ENCODE measurements at places on chromosomes 2 and 18. TPM values are rescaled to one million over a fixed set of nuclear protein-coding genes. Genes with fewer than 3 reads are reported as not detected.

The AQP12A gene
- total RNA-seq: not detected

The VWA3B gene
- total RNA-seq: not detected

The FSHR gene
- not detected for total RNA-seq

The STARD6 gene
- total RNA-seq: 0.33 TPM

The NGEF gene
- total RNA-seq: not detected

The CAPN13 gene
- not detected for total RNA-seq

DNA sequence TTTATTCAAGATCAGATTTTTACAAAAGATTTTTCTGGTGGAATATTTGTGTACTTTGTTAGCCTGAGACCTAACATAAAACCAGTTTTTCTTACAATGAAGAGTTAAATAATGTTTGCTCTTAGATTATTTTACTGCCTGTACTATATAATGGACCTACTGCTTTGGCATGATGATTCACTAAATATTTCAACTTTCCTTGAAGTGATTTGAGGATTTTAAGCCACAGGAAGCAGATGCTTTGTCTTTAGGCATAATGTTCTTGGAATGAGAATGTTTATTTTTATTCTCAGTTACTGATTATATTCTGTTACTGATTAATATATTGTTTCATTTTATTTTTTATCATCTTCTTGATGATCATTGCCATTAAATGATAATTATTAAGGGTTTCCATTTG lies 175.3 kb upstream of the LRP1B start:
- H3K27me3 ChIP-seq: no peaks in the 10 kb centered on the region
- no peak overlapping the region for H3K27ac ChIP-seq
- no peak overlapping the region for H3K4me3 ChIP-seq
- H3K4me1 ChIP-seq: no peaks in the 10 kb centered on the region
- DNase-seq: no peak

DNA sequence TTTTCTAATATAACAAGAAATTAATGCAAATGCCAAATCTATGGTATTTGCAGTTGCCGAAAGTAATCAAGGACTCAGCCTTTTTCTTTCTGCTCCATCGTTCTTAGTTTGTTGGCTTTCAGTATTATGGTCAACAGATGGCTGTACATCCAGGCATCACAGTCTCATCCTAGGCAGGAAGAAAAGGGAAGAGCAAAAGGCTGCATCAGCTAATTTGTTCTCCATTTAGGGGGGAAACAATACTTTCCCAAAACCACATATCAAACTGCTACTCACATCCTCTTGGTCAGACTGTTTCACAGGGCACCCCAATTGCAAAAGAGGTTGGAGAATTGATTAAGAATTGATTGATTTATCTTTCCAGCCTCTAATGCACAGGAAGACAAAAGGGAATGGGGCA lies 89.3 kb downstream of the MDH1 start:
- no peak overlapping the region for H3K27ac ChIP-seq
- no peaks in the 10 kb centered on the region for H3K27me3 ChIP-seq
- no peak for DNase-seq
- no peak overlapping the region for H3K4me3 ChIP-seq

DNA sequence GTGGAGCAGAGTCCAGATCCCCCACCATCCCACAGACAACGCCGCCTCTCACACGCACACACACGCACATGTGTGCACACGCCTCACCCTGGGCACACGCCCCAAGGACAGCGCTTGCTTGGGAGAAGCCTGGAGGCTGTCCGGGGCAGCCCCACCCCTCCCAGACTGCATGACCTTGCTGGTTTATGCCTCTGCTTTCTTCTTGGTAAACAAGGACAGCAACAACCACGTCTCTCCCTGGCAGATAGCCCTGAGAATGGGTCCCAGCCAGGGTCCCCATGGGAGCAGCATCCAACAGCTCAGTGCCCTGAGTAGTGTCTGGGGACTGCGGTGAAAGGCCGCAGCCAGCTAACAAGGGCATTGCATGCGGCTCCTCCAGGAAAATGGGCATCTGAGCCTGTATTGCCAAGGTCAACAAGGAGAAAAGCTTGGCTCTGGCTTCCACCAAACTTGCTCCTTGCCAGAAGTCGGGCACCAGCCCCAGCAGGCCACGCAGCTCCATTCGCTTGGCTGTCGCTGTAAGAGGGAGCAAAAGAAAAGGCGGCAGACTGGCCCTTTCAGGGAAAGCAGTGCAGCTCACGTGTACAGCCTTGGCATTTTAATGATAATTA lies 234.6 kb downstream of the EIPR1 start:
- no peaks in the 10 kb centered on the region for H3K27me3 ChIP-seq
- no peaks in the 10 kb centered on the region for H3K4me1 ChIP-seq
- no peak overlapping the region for H3K27ac ChIP-seq
- H3K4me3 ChIP-seq: no peak overlapping the region
- H3K36me3 ChIP-seq: no peaks in the 10 kb centered on the region

DNA sequence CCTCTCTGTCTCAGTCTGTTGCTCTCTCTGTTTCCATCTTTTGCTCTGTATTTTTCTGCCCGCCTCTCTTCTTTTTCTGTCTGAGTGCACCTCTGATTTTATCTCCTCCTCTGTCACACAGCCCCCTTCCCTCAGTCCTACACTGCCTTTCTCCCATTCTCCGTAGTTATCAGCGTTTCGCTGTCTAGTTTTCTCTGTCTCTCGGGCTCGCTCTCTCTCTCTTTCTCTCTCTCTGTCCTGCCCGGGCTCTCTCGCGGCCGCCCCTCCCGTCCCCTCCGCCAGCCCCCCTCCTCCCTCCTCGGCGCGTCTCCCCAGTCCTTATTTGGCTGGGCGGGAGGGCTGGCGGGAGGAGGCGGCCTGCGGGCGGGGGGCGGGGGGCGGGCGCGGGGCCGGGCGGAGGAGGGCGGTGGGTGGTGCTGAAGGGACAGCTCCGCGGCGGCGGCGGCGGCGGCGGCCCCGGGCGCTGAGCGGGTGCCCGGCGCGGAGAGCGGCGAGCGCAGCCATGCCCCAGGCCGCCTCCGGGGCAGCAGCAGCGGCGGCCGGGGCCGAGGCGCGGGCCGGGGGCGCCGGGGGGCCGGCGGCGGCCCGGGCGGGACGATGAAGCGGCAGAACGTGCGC lies at the start of gene KCNK3:
TSS of gene KCNK3 (plus strand) at position 444 of the 618 bp plus-strand sequence. CDS start at position 598, 154 bp downstream.
- no peaks in the 10 kb centered on the region for H3K4me1 ChIP-seq
- no peak within 1 kb of the TSS for H3K27ac ChIP-seq
- no peak for DNase-seq
- H3K27me3 ChIP-seq: peaks cover 3% of the 10 kb centered on the region

GRCh38 chr2:178863856-178864620 lies 56.8 kb upstream of the TTN start:
- no peak overlapping the region for H3K27ac ChIP-seq
- H3K4me3 ChIP-seq: no peak overlapping the region
- no peaks in the 10 kb centered on the region for H3K36me3 ChIP-seq
- no peaks in the 10 kb centered on the region for H3K4me1 ChIP-seq
- no peak for DNase-seq

GRCh38 chr2:84674586-84674985 lies 158.3 kb downstream of the DNAH6 start:
- no peaks in the 10 kb centered on the region for H3K36me3 ChIP-seq
- H3K27me3 ChIP-seq: no peaks in the 10 kb centered on the region
- H3K4me3 ChIP-seq: no peak overlapping the region
- no peaks in the 10 kb centered on the region for H3K4me1 ChIP-seq
- DNase-seq: no peak

DNA sequence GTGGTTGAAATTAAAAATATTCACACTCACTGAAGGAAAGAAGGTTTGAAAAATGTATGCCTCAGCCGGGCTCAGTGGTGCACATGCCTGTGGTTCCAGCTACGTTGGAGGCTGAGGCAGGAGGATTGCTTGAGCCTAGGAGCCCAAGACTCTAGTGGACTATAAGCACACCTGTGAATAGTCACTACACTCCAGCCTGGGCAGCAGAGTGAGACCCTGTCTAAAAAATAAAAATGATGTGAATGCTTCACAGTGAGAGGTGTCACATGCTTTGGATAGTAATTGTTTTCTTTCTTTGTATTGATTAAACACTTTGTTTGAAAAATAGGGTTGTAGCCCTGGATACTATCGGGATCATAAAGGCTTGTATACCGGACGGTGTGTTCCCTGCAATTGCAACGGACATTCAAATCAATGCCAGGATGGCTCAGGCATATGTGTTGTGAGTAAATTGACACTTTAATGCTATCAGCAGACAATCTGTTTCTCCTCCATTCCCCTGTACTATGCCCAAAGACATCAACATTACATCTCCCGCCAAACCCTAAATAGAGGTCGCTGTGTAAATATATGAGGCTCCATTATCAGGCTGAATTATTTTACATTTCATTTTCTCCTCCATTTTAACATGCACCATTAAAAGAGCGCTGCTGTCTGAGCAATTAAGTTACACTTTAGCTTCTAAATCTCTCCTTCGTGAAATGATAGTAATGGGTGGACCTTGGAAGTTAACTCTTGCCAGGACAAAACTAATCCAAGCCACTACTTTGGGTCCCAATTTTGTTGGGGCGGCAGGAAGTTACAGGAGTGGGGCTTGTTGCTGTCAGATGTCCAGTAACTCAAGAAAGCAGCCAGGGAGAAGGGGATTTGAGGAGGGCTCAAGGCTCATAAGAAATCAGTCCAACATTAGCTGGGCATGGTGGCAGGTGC lies 138.3 kb upstream of the TTC39C start:
- no peak overlapping the region for H3K27ac ChIP-seq
- DNase-seq: no peak
- no peaks in the 10 kb centered on the region for H3K36me3 ChIP-seq
- H3K4me1 ChIP-seq: peaks cover 5% of the 10 kb centered on the region
- no peaks in the 10 kb centered on the region for H3K27me3 ChIP-seq

DNA sequence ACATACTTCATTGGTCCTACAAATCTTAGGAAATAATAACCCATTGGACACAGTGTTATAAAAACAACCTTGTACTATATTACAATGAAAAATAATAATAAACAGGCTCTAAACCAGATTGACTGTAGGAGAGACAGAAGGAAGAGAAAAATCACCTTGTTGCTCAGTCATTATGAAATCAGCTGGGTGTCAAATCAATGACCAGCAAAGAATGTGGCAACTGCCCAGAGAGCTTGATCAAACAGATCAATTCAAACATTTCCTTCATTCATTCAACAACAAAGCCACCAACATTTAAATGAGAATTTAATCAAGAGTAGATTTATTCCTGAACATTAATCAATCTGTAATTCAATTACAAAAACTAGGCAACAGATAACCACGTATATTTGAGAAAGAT lies 671.9 kb upstream of the CHAC2 start:
- DNase-seq: no peak
- no peaks in the 10 kb centered on the region for H3K4me1 ChIP-seq
- H3K4me3 ChIP-seq: no peak overlapping the region
- H3K36me3 ChIP-seq: no peaks in the 10 kb centered on the region

- no peaks in the 10 kb centered on the region for H3K27me3 ChIP-seq
- no peaks in the 10 kb centered on the region for H3K36me3 ChIP-seq
- DNase-seq: no peak
- no peak overlapping the region for H3K27ac ChIP-seq
- no peak overlapping the region for H3K4me3 ChIP-seq
- H3K4me1 ChIP-seq: no peaks in the 10 kb centered on the region
Measured at GRCh38 chr2:64151476-64151875, 7.3 kb upstream of the PELI1 start.

GRCh38 chr2:174001107-174001506 lies 35.9 kb upstream of the SP3 start:
- H3K36me3 ChIP-seq: no peaks in the 10 kb centered on the region
- no peak overlapping the region for H3K27ac ChIP-seq
- H3K27me3 ChIP-seq: no peaks in the 10 kb centered on the region
- DNase-seq: no peak
- H3K4me3 ChIP-seq: no peak overlapping the region

DNA sequence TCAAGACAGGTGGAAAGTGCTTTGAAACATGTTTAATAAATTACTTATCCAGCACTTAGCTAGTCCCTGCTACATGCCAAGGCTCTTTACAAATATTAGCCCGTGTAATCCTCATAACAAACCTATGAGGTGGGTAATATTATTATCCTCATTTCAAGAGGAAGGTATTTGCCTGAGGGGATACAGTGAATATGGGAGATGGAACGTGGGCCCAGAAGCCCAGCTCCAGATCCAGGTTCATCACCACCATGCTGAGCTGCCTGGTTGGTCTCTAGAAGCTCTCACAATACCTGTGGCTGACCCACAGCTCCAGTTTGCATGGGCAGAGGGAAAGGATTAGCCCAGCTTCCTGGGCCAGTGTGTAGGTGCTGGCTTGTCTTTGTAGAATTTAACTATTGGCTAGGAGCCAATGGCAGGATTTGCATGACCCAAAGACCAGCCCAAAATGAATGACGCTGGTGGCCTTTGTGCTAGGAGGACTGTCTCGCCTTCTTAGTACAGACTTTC lies 61.6 kb upstream of the ATP8B1 start:
- no peak overlapping the region for H3K4me3 ChIP-seq
- H3K36me3 ChIP-seq: no peaks in the 10 kb centered on the region
- no peaks in the 10 kb centered on the region for H3K27me3 ChIP-seq
- no peaks in the 10 kb centered on the region for H3K4me1 ChIP-seq

DNA sequence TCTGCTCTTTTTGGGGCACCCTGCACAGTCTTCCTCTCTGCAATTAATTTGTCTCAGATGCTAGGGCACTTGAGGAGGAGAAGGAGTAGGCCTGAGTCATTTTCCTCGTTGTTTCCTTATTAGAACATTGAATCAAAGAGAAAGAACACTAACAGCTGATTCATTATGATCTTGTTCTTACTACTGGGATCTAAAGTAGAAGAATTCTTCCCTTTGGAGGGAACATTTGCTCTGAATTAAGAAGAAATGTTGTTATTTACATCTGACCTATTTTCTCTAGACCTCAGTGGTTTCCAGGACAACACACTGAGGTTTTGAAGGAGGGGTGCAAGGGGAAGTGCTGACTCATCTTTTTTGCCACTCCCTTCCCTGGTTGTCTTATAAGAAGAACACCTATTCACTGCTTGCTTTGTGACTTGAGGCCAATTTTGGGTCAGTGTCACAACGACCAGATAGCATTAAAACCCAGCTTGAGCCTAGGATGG lies 24.3 kb upstream of the STAT1 start:
- no peak overlapping the region for H3K4me3 ChIP-seq
- H3K4me1 ChIP-seq: no peaks in the 10 kb centered on the region
- H3K36me3 ChIP-seq: no peaks in the 10 kb centered on the region
- H3K27ac ChIP-seq: no peak overlapping the region

DNA sequence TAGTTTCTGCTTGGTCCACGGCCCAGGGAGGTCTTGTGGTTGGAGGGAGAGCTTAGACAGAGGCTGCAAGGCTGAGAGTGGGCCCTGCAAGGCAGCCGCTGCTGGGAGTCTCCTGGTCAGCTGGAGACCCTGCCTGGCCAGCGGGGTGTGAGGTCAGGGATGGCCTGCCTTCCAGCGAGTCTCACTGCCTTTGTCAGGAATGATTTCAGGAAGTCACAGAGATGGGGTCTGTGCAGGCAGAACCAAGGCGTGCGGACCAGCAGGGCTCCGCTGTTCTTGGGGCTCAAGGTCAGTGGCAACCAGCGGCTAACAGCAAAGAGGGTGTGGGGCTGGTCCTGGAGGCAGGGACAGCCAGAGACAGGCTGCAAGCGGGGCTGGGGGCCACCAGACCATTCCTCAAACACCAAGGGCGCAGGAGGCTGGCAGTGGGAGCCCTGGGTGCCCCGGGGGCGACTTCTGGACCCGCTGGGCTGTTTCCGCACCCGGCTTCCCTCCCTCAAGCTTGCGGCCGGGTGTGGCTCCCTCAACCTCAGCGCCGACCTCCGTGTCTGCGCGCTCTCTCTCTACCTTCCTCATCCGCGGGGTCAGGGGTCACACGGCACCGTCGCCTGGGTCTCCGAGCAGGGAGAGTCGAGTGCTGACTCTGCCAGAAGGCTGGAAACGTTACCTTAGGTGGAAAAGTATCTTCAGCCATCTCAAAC lies 124.5 kb upstream of the CTDP1 start:
- no peaks in the 10 kb centered on the region for H3K36me3 ChIP-seq
- H3K27ac ChIP-seq: no peak overlapping the region
- H3K27me3 ChIP-seq: no peaks in the 10 kb centered on the region
- H3K4me3 ChIP-seq: no peak overlapping the region
- H3K4me1 ChIP-seq: no peaks in the 10 kb centered on the region

Measured in GM12878 (cell line).